Osteoblast (primary cell): ENCODE measurements at places on chromosomes 11 and 22.
A peak's percentile ranks its signal among the peaks of the same experiment; 100 is the strongest.

- H3K27ac ChIP-seq = peak overlapping the region; percentile 89
- H3K36me3 ChIP-seq = no peaks in the 10 kb centered on the region
- no peaks in the 10 kb centered on the region for H3K27me3 ChIP-seq
- no peak for DNase-seq
- peaks cover 81% of the 10 kb centered on the region for H3K4me1 ChIP-seq
These were observed 129.5 kb upstream of the E2F8 start for GRCh38 chr11:19370100-19370861.

- H3K4me3 ChIP-seq = no peak overlapping the region
- no peaks in the 10 kb centered on the region for H3K36me3 ChIP-seq
- no peak for DNase-seq
- no peak overlapping the region for H3K27ac ChIP-seq
- peaks cover 20% of the 10 kb centered on the region for H3K27me3 ChIP-seq
These were observed 20.7 kb upstream of the NCF4 start for GRCh38 chr22:36840106-36840505.

GRCh38 chr11:131829725-131830124 lies 459.3 kb downstream of the NTM start:
- H3K27me3 ChIP-seq = peaks cover 7% of the 10 kb centered on the region
- H3K27ac ChIP-seq = no peak overlapping the region
- no peak overlapping the region for H3K4me3 ChIP-seq
- DNase-seq = no peak
- H3K4me1 ChIP-seq = no peaks in the 10 kb centered on the region

DNA sequence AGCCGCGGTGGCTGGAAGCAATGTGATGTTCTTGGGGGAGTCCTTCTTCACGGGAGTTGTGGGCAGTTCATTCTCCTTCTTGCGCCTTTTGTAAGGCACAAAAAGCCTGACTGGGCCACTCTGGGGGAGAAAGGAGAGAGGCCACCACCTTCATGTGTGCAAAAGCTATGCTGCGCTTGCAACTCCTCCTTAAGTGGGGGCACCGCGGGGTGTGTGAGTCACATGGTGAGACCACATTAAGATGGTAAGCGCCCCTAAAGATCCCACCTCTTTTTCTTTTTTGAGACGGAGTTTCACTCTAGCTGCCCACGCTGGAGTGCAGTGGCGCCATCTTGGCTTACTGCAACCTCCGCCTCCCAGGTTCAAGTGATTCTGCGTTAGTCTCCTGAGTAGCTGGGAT lies 14.1 kb downstream of the DEAF1 start:
- no peak overlapping the region for H3K4me3 ChIP-seq
- H3K27ac ChIP-seq = no peak overlapping the region
- H3K4me1 ChIP-seq = no peaks in the 10 kb centered on the region
- DNase-seq = peak; percentile 26

DNA sequence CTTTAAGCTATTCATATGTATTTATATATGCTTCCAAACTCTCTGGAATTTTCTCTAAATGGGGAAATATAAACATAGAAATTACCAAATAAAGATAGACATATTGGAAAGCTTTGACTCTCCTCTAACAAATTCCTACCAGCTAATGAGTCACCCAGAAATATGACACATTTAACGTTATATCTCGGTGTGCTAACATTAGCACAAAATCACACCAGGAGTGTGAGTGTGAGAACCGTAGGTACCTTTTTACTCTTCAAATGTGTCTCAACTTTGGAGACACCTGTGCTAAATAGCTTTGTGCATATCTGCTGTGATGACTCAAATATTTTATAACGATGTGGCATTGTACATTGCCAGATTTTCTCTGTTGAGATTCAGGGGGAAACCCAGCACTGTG lies 714.4 kb downstream of the METTL15 start:
- no peaks in the 10 kb centered on the region for H3K4me1 ChIP-seq
- no peak overlapping the region for H3K27ac ChIP-seq
- H3K4me3 ChIP-seq = no peak overlapping the region
- no peaks in the 10 kb centered on the region for H3K27me3 ChIP-seq
- DNase-seq = no peak

DNA sequence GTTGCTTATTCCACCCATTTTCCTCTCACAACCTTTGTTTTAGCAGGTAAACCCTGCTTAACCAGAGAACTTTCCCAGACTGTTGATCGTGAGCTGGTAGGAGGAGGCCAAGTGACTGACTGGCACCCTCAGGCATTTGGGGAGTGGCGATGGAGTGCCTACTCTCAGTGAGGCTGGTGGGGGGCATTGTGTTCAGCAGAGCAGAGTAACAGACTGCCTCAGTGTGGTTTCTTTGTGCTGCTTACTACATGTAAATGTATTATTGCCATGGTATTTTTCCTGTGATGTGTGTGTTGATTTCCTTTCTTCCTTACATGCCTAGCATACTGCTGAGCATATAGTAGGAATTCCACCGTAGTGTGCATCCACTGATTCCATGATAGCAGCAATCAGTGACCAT lies 2.6 kb downstream of the MARK2 start:
- H3K36me3 ChIP-seq = peaks cover 4% of the 10 kb centered on the region
- peak overlapping the region; percentile 91 for H3K4me3 ChIP-seq
- peak overlapping the region; percentile 52 for H3K27ac ChIP-seq
- DNase-seq = no peak

- no peaks in the 10 kb centered on the region for H3K36me3 ChIP-seq
- H3K4me3 ChIP-seq = no peak overlapping the region
- H3K4me1 ChIP-seq = peaks cover 11% of the 10 kb centered on the region
- H3K27me3 ChIP-seq = peaks cover 22% of the 10 kb centered on the region
- no peak overlapping the region for H3K27ac ChIP-seq
These were observed 18.2 kb downstream of the ZBTB16 start for GRCh38 chr11:114077482-114078305.

DNA sequence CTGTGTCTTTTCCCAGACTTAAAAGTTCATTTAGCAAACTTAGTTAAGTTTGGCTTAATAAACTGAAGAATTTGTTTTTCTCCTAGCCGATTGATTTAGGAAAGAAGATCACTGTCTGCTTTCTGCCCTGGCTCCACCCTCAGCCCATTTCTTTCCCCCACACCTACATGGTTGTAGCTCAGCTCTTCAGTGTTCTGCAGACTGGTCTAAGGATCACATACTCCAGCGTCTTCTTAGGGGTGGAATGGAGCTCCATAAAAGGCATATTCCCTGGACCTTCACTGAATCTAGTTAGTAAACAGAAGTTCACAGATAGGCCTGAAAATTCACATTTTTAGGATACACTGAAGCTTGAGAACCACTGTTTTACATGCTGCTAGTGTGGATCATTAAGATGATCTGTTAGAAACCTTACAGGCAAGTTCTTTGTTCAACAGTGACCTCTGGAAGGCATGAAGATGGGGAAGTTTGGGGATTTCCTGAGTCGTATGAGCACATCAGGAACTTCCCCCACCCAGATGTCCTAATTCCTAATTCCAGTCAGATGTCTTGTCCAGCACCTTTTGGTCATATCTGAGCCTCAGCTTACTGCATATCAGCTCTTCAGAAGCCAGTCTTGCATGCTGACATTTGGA lies 16.8 kb downstream of the PIWIL4 start:
- no peak for DNase-seq
- H3K27me3 ChIP-seq = no peaks in the 10 kb centered on the region
- no peaks in the 10 kb centered on the region for H3K4me1 ChIP-seq

- no peaks in the 10 kb centered on the region for H3K27me3 ChIP-seq
- no peak for DNase-seq
- peaks cover 35% of the 10 kb centered on the region for H3K4me1 ChIP-seq
- no peak overlapping the region for H3K27ac ChIP-seq
- no peaks in the 10 kb centered on the region for H3K36me3 ChIP-seq
These were observed 45.5 kb upstream of the ME3 start for GRCh38 chr11:86717817-86718501.

- no peaks in the 10 kb centered on the region for H3K27me3 ChIP-seq
- DNase-seq = no peak
- H3K4me1 ChIP-seq = peaks cover 21% of the 10 kb centered on the region
- no peak overlapping the region for H3K27ac ChIP-seq
These were observed 272.0 kb downstream of the TTC28 start for GRCh38 chr22:28407645-28408044.

GRCh38 chr22:40027191-40028097 lies 32.7 kb downstream of the FAM83F start:
- H3K36me3 ChIP-seq = no peaks in the 10 kb centered on the region
- no peak for DNase-seq
- no peak overlapping the region for H3K27ac ChIP-seq
- no peaks in the 10 kb centered on the region for H3K27me3 ChIP-seq
- H3K4me1 ChIP-seq = peaks cover 5% of the 10 kb centered on the region

- peaks cover 9% of the 10 kb centered on the region for H3K4me1 ChIP-seq
- H3K27ac ChIP-seq = no peak overlapping the region
- no peak overlapping the region for H3K4me3 ChIP-seq
- peak; percentile 10 for DNase-seq
These were observed 24.8 kb downstream of the ACER3 start for GRCh38 chr11:76885390-76886097.
